NCI-H187 treated with DMSO at 0.1 percent for 48 hours (cell line): ENCODE measurements at places on chromosomes 6 and 20.

DNA sequence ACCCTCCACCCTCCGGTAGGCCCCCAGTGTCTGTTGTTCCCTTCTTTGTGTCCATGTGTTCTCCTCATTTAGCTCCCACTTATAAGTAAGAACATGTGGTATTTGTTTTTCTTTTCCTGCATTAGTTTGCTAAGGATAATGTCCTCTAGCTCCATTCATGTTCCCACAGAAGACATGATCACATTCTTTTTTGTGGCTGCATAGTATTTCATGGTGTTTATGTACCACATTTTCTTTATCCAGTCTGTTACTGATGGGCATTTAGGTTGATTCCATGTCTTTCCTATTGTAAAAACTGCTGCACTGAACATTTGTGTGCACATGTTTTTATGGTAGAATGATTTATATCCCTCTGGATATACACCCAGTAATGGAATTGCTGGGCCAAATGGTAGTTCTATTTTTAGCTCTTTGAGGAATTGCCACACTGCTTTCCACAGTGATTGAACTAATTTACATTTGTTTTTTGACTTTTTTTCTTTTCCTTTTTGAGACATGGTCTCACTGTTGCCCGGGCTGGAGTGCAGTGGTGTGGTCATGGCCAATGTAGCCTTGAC lies 4.5 kb downstream of the KPNA5 start:
- no peak for DNase-seq

- no peak for DNase-seq
Measured at GRCh38 chr6:130259557-130259956, 36.8 kb upstream of the SAMD3 start.

GRCh38 chr20:55174635-55175034 lies 699.2 kb downstream of the DOK5 start:
- DNase-seq: no peak

DNA sequence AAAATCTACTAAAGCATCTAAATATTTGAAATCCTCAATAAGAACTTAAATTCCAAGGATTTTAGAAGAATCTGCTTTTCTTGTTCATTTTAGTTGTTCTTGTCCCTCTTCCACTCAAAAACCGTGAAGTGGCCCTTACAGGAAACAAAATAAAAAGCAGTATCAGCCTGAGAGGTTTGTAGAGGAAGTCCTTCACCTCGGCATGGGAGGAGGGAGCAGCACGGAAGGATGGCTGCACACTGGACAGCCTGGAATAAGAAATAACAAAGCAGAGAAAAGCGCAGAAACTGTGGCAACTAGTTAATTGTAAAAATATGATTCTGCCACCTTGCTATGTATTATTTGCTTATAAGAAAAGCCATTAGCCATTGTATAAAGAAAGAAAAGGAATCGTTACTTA lies 46.1 kb downstream of the RALGAPA2 start:
- DNase-seq: no peak

DNA sequence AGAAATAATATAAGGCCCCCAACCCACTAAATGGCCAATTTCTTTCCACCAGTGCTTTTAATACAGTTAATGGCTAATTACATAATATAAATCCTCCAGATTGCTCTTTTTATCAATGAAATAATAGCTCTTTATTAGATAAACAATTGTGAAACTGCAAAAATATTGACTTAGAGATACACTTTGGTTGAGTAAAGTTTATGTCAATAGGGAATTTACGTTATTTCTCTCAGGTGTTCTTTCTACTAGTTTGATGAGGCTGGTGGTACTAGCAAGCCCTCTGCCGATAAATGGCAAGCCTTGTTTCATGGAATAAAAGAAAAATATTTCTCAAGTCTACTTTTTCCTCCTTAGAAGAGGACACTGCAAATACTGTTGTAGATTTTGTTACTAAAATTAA lies 18.9 kb downstream of the RFX6 start:
- DNase-seq: no peak

DNA sequence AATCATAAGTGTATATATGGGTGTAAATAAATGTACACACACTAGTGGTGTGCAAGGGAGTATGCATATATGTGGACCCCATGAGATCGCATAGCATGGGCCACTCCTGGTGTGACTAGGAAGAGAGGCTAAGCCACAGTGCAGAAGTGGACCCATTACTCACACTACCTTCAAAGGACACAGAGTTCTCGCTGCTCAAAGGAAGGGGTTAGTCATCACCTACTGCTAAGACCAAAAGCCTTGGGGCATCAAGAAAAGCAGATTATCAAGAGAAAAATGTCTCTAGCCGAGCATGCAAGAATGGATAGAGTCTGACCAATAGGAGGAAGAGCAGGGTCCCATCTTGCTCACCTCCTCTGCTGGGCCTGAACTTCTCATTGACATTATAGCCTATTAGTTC lies 195.5 kb downstream of the MAFB start:
- no peak for DNase-seq

DNA sequence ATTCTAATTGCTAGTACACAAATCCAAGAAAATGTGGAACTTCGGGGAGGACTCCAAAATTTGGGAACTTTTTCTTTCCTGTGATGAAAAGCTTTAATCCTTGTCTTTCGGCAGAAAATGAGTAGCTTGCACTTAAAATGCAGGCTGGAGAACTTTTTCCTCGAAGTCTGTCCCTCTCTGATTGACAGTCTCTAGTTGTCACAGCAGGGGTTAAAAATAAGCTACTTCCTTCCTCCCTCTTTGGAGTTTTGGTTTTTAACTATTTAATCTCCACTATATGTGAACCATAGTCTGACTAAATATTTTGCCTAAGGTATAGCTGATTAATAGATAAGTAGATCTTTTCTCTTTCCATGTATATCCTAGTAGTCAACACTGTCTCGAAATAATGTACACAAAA lies 66.8 kb upstream of the MBOAT1 start:
- no peak for DNase-seq

DNA sequence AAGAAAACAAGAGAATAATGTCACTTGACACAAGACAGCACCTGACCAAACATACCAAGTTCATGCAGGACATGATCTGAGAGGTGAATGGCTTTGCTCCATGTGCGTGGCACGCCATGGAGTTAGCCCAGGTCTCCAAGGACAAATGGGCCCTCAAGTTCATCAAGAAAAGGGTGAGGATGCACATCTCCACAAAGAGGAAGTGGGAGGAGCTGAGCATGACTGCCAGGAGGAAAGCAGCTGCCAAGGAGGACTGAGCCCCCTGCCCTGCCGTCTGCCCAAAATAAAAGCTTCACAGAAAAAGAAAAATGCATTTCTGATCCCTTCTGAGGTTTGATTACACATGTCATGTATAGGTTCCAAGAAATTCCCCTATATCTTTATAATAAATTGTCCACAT lies 82.0 kb upstream of the TSHZ2 start:
- DNase-seq: no peak

GRCh38 chr6:40152701-40153436 lies 218.6 kb upstream of the MOCS1 start:
- DNase-seq: no peak

- DNase-seq: no peak
Measured at GRCh38 chr6:140566781-140567277, 1192.4 kb upstream of the CITED2 start.

DNA sequence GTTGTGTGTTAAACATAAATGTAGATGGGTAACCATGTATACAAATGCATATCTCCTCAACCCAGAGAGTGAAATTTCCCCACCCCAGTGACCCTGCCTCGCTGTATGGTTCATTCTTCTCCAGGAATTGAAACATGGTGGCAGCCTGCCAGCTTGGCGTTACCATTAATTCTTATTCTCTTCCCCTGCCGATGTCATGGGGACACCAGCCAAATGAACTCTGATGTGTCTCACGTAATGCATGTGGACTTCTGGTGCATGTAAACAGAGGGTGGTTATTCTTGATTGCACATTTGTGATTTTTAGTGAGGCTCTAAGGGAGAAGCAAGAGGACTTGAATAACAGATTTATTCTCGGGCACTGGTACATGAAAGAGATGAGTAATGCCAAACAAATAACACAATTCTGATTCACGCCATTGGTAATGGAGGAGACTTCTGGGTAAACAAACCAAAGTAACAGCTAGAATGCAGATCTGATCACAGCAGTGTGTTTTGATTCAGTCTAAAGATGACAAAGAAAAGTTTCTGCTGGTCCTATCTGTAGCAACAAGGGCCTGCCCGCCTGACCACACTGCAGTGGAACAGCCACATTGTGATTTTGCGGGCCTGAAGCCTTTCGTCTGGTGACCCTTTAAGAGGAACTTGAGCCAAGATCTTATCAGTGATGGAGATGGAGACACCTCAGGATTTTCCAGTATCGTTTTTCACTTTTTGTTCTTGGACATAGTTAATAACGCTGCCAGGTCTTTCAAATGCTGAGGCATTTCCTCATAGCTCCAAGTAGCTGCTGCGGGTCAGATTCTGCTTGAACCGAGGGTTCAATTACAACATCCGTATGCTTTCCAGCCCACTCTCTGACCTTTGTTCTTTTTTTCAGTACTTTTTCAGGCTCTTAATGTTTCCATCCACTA lies 171.8 kb upstream of the AKAP12 start:
- DNase-seq: no peak

DNA sequence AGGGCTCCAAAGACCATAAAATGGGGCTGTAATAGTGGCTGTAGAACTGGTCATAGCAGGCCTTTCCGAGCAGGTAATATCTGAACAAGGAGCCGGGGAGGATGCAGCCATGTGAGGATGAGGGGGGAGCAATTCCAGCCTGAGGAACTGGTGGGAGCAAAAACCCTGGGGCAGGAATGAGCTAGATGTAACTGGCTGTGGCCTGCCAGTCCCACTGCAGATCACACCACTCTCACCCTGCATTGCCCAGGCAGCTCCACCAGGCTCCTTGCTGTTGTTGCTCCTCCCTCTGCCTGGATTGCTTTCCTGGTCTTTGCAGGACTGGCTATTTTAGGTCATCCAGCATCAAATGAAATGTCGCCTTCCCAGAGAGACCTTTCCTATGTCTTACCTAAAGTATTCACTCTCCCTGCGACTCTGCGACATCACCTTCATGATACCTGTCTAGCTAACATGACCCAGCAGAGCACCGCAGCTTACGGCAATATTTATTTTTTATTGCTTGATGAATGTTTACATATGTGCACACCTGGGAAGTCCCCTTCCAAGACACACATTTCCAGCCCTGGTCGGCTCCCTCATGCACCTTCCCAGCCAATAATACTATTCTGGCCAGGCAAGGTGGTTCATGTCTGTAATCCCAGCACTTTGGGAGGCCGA lies 2.4 kb upstream of the ZFP64 start:
- DNase-seq: no peak

DNA sequence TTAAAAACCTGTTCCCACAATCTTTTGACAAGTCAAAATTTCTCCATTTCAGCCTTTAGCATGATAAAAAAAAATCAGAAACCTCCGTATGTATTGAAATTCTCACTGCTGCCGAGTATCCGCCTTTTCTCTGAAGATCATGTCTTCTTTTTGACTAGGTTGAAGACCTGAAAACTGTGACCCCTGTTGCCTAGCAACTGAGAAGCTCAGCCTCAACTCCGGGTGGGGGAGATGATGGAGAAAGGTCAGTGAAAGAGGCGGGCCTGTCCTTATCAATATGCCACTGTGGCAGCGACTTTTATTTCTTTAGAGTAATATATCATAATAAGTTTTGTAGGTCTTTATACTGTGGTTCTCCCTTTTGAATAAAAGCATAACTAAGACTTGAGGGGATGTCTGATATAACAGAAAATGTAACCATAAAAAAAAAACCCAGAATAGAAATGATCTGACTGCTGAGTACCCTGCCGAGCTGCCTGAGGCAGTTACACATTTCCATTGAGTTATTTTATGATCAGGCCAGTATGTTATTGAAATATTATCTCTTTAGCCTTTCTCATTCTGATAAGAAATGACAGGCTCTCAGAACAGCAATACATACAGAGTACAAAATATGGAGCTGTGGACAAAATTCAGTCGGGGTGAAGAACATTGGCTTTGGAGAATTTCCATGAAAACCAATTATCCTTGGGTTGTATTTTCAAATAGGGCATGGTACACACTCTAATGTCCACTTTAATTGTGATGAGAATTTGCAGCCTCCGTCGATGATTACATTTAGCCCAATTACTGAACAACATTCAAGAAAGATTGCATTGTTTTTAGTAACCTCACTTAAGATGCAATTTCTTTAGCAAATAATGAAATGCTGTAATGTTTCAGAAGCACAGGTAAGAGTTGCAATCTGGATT lies 136.7 kb upstream of the EEF1E1 start:
- DNase-seq: no peak

GRCh38 chr20:64110411-64111068 lies 3.2 kb upstream of the NPBWR2 start:
- no peak for DNase-seq

DNA sequence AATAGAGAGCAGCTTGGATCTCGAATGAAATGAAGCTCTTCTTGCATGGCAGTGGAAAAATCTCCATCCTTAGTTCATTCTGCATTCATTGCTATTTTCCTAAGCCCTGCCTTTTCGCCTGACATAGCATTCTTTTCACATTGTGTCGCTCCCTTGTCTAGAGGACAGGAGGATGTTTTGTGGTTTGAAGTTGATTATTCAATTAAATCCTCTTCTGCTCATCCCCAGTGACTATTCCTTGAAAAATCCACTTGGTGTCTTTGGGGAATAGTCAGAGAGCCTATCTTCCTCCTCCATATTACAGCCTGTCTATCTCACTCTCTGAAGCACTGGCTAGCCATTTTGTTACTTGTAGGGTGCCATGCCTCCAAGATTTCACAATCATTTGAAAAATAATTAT lies 161.2 kb downstream of the KLHL32 start:
- DNase-seq: no peak

DNA sequence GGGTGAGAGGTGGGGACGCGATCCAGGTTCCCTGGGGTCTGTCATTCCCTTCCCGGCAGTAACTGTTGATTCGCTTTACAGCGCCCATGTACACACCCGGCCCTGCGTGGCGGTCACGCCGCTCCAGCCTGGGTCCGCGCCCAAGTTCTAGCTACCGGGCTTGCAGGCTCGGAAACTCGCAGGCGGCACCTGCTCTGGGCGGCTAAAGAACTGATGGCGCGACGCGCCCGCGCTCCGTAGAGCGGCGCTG lies 1.4 kb upstream of the POU3F2 start:
- DNase-seq: no peak

DNA sequence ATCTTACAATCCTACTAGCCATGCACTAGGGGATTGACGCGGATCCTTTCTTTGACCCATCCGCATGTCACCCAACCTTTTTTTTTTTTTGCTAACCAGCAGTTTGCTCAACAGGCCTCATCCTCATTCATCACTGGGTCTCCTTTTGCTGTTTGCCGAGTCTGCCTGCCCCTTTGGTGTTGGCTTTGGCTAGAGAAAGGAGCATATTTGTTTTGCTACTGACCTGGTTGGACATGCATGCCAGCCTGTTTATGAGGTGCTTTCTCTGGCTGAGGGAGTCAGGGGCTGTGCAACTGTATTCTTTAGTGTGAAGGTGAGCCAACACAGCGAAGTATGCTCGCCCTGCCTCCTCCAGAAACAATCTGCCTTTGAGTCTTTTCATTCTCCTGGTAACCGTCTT lies 40.2 kb downstream of the E2F3 start:
- no peak for DNase-seq

GRCh38 chr6:71252410-71252809 lies 36.2 kb upstream of the OGFRL1 start:
- no peak for DNase-seq
